ENCODE measurements at places on chromosomes 2 and 18. TPM values are rescaled to one million over a fixed set of nuclear protein-coding genes. Genes with fewer than 3 reads are reported as not detected.

GRCh38 chr2:61085883-61086282, 20.2 kb downstream of the SANBR start:
- DNase-seq, result no peak

DNA sequence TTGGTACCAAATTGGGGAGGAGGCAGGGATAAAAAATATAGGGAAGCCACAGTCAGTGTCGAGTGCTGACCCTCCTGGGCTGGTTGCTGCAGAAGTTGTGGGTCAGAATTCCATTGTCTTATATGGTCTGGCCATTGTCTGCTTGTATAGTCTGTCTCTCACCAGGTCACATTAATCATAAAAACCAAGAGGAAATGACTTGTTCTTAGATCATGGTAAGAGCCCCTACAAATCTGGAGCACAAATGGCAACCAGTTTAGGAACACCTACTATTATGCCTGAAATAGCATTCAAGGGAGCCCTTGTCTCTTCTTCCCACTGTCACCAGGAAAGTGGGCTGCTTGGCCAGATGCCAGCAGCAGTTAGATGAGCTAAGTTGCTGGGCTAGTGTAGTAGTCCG, 119.7 kb upstream of the RMP24 start:
- no peak for DNase-seq

DNA sequence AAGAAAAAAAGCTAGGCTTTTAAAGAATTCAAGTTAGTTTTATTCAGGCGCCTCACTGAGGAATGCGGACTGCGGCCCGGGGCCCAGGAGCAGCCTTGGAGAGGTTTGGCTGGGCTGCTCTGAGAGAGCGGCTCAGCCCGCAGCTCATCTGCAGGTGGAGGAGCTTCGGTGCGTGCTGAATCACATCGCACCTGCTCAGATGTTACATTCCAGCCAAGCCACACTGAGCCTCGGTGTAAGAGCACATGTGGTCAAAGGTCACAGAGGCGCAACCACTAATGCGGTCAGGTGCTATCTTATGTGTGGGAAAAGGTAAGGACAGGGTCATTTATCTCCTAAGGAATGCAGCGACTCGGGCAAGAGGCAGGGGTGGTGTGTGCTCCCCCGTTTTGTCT, 17.1 kb upstream of the CNDP1 start:
- DNase-seq, result no peak

- no peak for DNase-seq
Measured at GRCh38 chr2:149611100-149611820, 23.7 kb upstream of the MMADHC start.

DNA sequence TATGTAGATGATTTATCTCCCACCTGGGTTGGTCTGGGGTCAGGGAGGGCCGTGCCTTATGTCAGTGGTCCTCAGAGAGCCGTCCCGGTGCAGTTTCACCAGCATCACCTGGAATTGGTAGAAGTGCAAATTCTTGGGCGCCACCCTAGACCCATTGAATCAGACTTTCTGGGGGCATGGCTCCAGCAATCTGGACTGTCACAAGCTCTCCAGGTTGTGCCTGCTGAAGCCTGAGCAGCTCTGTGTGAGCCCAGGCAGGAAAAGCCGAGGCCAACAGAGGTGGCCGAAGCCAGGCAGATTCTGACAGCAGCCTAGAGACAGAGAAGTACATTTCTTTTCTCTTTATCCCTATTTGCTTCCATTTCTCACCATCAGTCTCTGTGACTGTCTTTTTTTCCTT, 98.4 kb upstream of the SEC11C start:
- DNase-seq, result no peak

- DNase-seq, result no peak
Measured at GRCh38 chr2:71281950-71282349, 49.6 kb upstream of the ZNF638 start.

DNA sequence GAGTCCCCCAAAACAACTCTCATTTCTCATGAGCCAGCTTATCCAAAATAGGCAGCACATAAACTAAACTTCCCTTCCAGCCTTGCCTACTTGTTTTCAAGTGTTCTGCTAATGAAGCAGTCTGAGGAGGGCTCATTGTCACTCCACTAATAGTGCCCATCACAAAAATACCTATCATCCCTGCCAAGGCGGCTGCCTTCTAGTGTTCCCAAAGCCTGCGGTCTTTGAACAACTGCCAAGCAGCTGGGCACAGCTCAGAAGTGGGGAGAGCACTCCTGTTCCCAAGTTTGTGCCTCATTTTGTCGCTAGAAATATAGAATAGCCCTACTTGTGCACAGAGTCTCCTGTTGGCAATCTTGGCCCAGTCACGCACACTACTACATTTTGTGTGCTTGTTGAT, 50.3 kb downstream of the DTNA start:
- DNase-seq, result peak; percentile 64

GRCh38 chr2:21024722-21025389, 19.0 kb downstream of the APOB start:
- DNase-seq, result no peak

DNA sequence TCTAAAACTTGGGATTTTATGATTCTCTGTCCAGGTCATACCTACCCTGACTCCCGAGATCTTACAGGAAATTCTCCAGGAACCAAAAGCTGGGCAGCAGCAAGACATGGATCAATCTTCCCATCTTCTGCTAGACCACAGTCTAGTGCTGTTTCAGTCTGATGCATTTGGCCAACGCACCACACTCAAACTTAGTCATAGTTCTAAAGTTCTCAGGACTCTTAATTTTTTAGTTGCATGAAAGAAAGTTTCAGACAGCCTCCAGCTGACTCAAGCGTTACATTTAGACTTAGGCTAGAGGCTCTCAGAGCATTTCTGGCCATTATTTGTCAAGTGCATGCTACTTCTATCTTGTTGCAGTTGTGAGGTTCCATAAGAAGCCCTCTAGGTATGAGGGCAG, 230.1 kb upstream of the CCDC150 start:
- DNase-seq, result no peak

NAT8 gene
- total RNA-seq, result not detected

FTCDNL1 gene
- 5.0 TPM for total RNA-seq

KLHL14 gene
- total RNA-seq, result not detected

GNLY gene
- total RNA-seq, result 1.4 TPM

TEKT4 gene
- total RNA-seq, result not detected

HOXD3 gene
- total RNA-seq, result not detected

RFX8 gene
- total RNA-seq, result 0.50 TPM

SERPINB13 gene
- total RNA-seq, result not detected

DTNB gene
- 6.3 TPM for total RNA-seq

CLEC4F gene
- total RNA-seq, result 0.17 TPM
